ENCODE measurements at places on chromosomes 6 and 20.

DNA sequence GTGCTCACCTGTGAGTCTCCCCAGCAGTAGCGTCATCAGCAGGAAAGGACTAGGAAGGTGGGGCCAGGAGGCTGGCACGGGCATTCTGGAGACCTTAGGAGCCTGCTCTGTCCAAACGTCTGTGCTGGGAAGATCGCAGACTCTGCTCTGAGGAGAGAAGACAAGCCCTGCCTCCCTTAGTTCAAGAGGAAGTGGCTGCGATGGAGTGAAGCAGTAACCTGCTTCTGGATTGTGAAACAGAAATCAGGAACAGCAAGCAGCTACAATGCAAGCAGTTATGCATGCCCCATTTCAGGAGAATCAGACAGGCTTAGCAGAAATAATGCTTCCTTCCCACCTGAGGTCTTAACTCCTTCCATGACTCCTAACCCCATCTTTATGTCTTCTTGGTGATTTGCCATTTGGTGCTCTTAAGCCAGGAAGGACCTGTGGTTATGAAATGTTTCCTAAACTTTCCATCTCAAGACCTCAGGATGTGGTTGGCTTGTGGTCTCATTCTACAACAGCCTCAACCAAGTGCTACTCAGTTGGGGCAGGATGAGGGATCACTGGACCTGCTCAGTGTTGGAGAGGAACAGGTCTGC lies at the start of gene SIRPB1:
SIRPB1 (minus strand) TSS at position 149 of the 584 bp plus-strand sequence; CDS start at position 84, 65 bp downstream.
- DNase-seq: peak; percentile 57

GRCh38 chr6:161394437-161394836 lies 120.6 kb upstream of the AGPAT4 start:
- no peak for DNase-seq

DNA sequence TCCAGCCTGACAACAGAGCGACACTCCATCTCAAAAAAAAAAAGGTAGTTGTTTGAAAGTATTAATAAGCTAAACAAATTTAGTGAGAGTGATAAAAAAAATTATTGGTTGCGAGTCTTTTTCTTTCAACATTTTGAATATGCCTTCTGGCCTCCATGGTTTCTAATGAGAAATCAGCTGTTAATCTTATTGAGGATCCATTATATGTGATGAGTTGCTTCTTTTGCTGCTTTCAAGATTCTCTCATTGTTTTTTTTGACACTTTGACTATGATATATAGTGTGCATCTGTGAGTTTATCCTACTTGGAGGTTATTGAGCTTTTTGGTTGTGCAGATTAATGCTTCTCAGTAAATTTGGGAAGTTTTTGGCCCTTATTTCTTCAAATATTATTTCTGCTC lies 15.6 kb upstream of the CMTR1 start:
- no peak for DNase-seq

GRCh38 chr20:64037498-64038213 lies 1.7 kb downstream of the C20orf204 start:
- DNase-seq: no peak

DNA sequence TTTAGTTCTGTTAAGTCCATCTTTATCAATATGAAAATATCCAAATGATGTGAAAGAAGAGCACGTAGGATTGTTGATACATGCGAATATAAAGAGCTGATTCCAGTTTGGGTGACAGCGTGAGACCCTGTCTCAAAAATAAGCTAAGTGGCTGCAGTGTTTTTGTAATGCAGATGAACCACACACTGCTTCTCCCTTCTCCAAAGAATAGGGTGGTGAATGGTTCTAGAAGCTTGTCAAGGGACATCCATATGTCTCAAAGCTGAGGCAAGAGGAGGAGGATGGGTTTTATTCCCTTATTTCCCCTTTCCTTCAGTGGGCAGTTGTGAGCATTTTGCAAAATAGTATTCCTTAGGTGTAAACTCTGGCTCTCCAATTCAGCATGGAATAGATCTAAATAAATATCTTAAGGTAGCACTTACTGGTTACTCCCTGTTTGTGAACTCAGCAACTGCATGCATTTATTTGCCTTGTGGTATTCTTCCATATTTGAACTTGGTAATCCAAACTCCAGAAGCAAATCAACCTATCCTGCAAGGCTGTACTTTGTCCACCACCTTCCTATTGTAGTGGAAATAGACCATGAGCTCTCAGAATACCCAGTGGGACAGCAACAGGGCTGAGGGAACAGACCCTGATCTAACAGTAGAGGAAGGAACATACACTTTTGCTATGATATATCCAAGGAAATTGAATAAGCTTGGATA lies 38.0 kb downstream of the XRN2 start:
- DNase-seq: no peak

- DNase-seq: no peak
Observed at GRCh38 chr6:104526376-104526775, 333.3 kb downstream of the HACE1 start.

DNA sequence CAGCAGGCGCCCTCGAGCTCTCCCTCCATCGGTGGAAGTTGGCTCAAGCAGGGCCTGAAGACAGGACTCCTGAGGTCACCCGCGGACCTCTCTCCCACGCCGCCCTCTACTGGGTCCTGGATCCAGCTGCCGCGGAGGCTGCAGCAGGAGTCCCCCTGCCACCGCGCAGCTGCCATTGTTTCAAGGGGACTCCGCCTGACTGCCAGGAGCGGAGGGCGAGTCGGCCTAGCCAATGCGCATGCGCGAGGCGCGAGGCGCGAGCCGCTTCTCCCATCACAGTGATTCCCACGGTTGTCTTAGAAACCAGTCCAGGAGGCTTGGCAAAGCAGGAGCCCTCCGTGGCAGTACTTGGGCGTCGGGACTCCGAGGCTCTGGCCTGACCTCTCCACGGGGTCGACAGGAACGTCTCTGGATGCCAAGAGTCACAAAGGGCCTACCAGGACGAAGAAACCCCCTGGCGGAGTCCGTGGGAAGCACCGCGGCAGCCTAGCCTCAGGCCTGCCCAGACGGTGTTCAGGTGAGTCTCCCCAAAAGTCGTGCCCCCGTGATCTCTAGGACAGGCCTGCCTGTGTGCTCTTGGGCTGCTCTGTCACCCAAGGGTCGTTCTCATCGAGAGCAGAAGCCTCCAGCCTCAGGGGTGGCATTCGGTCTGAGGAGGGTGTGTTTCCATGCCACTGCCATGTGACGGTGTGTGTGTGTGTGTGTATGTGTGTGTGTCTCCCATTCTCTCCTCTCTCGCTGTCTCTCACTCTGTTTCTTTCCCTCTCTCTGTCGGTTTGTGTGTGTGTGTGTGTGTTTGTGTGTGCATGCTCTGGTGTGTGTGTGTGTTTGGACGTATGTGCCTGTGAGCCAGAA lies 290.6 kb upstream of the ZNF337 start:
- peak; percentile 72 for DNase-seq

- DNase-seq: no peak
Observed at GRCh38 chr20:62219992-62220665, at the start of gene HRH3. Gene HRH3, minus strand, starts transcription at chr20:62220278. Its CDS starts 308 bp downstream, at chr20:62219970.

DNA sequence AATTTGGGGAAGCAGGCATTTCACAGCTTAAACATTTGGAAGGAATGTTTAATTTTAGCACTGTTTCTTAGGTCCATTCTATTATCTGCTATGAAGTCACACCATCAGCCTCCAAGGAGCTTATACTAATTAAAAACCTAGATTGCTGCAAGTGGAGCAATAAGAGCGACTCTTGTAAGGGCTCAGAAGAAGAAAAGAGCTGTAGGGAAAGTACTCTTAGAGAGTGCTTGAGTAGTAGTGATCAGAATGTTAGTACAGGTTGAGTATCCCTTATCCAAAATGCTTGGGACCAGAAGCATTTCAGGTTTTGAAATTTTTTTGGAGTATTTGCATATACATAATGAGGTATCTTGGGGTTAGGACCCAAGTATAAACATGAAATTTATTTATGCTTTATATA lies 285.3 kb downstream of the UBE3D start:
- no peak for DNase-seq

GRCh38 chr20:5045906-5046305 lies 44.6 kb upstream of the SLC23A2 start:
- no peak for DNase-seq

DNA sequence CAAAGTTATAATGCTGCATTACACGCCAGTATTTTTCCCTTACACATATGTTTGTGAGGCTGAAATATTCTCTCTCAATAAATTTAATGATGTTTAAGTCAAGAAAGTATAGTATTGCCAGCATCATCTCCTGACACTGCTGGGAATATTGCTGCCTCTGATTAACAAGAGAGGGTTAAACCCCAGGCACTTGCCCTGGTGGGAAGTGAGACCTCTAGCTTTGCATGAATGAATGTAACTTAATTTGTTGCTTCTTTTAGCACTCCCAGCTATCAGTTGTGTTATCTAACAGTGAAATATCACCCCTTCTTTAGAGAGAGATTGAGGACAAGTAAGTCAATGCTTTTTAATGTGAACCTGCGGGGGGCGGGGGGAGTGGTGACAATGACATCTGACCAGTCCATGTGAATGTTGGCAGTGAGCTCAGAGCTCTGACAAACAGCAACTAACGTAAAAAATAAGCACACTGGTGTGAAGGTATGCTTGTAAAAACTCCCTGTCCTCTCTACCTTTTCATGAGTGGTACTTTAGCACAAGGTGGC lies 9.8 kb downstream of the FOXA2 start:
- DNase-seq: no peak

DNA sequence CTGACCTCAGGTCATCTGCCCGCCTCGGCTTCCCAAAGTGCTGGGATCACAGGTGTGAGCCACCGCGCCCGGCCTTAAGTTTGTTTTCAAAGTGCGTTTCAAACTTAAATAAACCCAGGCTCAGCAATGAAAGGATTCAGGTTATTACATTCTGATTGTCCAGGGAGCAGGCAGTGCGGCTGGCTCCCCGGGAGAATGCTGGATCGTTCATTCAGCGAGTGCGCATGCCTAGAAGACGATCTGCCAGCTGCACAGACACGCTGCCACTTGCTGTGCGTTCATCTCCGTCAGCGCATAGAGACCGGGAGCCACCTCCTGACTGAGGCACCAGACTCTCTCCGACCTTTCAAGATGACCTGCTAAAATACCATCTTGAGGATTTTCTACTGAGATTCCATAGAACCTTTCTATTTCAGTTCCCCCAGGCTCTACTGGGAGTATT lies 163.9 kb upstream of the ZNF217 start:
- DNase-seq: no peak

All from upper lobe of right lung (tissue), 1 donor.